ENCODE measurements at places on chromosomes 5 and 9. TPM values are rescaled to one million over a fixed set of nuclear protein-coding genes. Genes with fewer than 3 reads are reported as not detected.

LCN2 gene
- total RNA-seq, result 1.1 TPM

GRCh38 chr9:121633119-121633714 is 18.2 kb upstream of the DAB2IP start:
- DNase-seq, result no peak

GRCh38 chr5:16430349-16431089 is 35.1 kb downstream of the ZNF622 start:
- DNase-seq, result no peak

DNA sequence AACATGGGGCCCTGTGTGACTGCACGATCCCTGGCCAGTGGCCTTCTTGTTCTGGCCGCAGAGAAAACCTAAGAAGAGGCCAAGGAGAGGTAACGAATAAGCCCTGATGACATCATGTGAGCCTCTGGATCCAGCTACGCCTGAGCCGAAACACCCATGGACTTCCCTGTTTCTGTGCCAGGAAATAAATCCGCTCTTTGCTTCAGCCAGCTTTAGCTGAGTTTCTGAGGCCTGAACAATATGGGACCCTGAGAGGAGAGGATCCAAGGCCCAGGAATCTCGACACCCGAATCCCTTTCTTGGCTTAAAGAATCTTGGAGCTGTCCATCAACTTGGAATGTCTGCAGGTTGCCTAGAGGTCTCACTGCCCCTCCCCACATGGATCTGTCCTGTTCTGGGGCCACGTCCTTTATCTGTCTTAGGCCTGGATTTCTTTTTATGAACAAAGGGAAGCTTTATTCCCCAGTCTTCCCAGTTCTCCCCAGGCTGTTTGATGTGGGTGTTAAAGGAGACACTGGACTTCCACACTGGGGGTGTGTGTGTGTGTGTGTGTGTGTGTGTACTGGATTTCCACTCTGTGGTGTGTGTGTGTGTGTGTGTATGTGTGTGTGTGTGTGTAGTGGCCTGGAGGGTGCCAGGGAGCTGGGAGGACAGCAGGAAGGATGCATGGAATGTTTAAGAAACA is 13.7 kb downstream of the IER5L start:
- no peak for DNase-seq

DNA sequence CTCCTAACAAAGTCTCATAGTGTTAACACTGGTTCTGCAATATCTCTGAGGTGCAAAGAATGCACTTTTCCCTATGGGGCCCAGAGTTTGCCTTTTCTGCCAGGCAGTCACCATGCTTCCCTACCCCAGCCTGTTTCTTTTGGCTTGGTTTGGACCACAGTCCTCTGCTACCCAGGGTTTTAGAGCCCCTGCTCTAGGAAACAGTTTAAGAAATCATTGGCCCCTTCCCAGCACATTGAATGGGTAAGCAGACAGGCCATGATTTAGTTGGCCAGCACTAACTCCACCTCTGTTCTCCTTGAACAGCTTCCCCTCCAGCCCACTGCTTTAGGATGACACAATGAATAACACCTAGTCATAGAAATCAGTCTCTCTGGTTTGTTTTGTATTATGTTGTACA is 73.2 kb downstream of the UBAP1 start:
- no peak for DNase-seq

GKAP1 gene
- total RNA-seq, result 5.7 TPM
